Astrocyte (in vitro differentiated cells and primary cell): ENCODE measurements at places on chromosomes 4 and X.
A peak's percentile ranks its signal among the peaks of the same experiment; 100 is the strongest.

- no peak for DNase-seq
Measured at GRCh38 chrX:40082447-40083119, 15.2 kb downstream of the BCOR start.

DNA sequence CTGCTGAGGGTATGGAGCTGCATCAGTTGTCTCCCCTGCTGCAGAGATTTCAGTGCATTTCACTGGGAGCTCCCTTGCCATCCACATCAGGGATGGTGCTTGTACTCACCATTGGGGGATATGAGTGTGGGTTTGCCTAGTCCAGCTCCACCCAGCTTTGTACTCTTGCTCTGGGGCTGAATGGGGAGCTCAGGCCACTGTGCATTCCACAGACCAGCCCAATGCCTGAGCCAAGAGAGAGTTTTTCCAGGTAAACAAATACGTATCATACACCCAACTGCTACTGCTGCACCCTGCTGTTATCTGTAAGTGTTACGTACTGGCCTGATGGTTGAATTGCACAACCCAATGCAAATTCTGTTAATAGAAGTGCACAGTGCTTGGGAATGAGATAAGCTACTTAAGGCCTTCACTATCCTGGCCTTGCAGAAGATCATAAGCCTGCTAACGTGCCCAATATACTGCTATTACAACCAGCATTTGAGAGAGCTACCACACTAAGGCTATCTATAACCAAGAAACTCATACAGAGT lies 205.0 kb upstream of the DMD start:
- no peak for DNase-seq

DNA sequence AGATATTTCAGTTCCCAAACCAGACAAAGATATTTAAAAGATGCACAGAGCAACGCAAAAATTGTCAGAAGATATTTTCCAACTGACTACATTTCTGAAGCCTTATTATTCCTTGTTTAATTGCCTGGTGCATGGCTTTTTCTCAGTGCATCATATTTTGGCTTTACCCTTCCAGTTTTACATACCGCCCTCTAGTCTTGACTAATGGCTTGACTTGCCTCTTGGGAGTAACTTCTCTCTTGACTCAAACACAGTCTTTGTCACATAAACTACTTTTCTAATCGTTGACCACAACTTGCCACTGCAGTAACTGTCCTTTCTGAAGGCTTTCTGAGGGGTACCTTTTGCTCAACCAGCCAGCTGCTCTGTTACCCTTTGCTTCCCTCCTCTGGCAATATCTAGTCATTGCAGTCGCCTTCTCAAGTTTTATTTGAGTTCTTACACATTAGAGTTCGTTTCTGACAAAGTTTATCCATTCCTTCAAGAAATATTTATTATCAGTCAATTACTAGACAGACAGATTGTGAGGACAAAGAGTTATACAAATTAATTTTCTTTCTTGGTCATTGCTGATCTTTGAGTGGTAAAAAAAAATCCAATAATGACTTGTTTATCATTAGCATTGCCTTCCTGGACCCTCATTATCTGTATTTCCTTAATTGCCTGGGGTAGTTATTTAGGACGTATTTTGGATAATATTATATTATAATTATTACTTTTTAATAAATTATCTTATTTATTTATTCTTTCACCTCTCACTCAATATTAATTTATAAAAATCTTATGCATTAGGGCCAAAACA lies 506.9 kb upstream of the PCDH10 start:
- DNase-seq, result peak; percentile 39

- DNase-seq, result no peak
Measured at GRCh38 chrX:14504960-14505538, 24.3 kb upstream of the GLRA2 start.

DNA sequence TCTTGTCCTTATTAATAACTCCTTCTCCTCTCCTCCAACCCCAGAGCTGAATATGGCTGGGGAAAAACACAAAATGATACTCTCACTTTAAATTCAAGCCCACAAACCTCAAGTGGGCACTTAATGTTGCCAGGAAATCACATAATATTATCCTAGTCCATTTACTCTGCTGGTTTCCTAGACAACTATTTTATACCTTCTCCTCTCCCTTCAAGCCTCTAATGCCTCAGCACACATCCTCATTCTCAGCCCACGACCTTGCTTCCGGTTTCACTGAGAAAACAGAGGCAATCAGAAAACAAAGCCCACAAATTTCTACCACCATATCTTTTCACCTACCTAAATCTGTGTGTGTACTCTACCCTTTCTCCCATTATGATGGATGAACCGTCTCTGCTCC lies 12.1 kb upstream of the CLCN5 start:
- no peak for DNase-seq

DNA sequence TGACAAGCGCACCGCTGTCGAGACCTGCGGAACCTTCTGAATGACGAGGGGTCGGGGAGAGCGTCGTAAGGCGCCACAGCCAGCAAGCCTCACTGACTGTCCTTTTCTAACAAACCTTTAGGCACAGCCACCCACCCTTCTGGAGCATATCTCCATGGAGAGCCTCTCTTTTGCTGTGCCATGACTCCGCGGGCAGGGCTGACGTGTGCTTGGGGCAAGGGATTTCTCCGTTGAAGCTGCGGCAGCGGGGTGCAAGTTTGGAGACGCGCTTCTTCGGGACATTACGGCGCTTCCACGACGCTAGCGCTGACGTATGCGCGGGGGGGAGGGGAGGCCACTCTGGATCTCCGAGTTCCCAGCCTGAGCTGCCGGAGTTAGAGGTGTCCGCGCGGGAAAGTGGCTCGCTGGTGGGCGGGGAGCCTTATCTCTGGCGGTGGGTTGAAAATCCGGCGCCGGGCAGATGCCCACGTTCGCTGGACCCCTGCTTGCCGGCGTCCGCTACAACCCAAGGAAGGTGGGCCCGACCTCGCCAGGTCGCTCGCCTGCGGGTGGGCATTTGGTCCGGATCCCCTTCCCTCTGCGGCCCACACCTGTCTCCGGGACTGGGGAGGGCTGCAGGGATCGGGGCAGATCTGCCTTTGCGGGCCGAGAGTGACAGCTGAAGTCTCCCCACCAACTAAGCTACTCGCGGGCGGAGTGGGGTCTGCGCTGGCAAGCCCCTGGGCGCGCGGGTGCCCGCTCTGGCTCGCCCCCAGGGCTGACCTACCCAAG lies 543 bp upstream of the SLC10A7 start:
- DNase-seq, result peak; percentile 73

- no peak for DNase-seq
Measured at GRCh38 chr4:55730280-55730931, 89.2 kb upstream of the EXOC1L start.

DNA sequence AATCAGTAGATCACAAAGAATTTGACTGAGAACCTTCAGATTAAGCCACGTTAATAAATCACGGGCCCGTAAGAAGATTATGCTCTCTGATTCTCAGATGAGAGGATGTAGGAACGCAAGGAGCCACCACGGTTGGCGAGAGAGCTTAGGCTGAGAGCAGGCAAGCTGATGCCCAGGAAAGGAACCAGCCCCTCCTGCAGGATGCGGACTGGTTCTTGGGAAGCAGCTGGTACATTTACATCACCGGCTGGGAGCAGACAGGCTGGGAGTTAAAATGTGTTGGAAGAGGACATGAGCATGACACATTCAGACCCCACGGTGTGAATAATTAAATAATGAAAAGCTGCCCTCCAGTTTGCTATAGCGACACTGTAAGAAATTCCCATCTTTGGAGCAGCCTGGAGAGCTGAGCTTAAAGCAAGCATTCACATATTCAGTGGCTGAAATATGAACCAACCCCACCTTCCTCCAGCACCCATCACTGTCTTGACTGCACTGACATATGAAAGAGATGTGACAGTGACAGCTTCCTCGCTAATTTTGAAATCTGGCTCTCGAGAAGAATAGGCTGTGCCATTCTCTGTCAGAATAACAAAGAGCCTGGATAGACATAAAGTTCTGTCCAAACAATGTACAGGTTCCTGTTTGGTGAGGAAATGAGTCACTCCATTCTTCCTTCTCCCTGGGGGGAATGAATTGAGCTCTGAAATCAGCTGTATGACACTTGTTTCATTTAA lies 33.1 kb downstream of the LNX1 start:
- DNase-seq, result peak; percentile 59

DNA sequence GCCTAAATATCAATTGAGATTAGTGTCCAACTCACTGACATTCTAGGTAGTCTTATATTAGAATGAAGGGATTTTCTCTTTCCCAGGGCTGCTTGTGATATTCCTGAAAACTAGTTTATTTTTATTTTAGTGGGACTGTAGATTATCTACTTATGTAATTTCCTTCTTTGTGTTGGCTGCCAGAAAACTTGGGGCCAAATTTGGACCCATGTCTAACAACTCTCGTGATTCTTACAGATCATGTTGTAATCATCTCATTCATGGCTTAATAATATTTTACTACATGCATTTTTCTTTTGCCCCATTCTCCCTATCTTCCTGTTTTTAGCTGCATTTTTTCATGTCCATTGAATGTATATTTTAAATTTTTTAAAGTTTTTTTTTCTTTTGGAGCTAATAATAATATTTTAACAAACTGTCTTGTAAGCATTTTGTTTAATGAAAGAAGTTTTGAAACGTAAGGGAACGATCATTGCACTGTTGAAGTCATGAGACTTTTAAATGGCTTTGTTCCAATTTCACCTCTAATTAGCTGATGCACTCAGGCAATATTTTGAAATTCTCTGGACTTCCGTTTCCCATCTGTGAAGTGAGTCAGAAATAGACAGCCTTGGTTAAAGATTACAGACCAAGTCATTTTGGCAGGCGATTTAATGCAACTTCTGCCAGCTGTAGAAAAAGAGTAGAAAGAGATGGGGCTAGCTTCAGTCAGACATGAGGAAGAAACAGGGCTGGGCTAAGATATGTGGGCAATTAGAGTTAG lies 14.3 kb upstream of the TDO2 start:
- DNase-seq, result peak; percentile 93

DNA sequence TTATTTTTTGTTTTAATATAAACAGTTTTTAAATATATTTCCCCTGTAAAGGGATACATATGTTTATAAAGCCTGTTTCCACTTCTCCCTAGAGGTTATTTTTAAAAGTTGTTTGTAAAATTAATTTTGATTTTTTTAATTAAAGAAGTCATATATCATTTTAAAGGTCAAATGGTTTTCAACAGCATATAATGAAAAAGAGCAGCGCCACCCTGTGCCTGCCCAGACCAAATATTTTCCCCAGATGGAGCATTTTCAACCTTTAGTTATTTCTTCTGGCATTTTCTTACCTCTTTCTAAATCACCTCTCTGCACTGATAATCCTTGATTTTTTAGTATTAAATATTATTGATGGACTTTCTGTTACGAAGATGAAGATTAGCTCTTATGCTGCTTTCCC lies 21.0 kb downstream of the MSX1 start:
- DNase-seq, result no peak

DNA sequence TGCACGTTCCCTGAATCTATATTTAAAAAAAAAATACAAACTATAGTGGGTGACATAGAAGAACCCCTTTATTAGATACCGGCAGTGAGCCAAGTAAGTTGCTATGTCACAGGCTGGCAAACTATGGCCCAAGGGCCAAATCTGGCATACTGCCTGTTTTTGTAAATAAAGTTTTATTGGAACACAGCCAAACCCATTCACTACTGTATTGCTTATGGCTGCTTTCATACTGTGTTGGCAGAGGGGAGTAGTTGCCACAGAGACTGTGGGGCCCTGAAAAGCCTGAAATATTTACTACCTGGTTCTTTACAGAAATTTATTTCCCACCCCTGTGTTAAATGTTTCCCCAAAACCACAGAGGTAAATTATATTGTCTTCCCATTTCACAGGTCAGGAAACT lies 71.2 kb upstream of the EGFL6 start:
- DNase-seq, result no peak

GRCh38 chrX:14936561-14936960 lies 63.3 kb downstream of the MOSPD2 start:
- DNase-seq, result peak; percentile 73

GRCh38 chr4:61445374-61446063 lies 245.4 kb downstream of the ADGRL3 start:
- DNase-seq, result no peak

- DNase-seq, result no peak
Measured at GRCh38 chrX:153644356-153645125, 2.5 kb upstream of the DUSP9 start.

DNA sequence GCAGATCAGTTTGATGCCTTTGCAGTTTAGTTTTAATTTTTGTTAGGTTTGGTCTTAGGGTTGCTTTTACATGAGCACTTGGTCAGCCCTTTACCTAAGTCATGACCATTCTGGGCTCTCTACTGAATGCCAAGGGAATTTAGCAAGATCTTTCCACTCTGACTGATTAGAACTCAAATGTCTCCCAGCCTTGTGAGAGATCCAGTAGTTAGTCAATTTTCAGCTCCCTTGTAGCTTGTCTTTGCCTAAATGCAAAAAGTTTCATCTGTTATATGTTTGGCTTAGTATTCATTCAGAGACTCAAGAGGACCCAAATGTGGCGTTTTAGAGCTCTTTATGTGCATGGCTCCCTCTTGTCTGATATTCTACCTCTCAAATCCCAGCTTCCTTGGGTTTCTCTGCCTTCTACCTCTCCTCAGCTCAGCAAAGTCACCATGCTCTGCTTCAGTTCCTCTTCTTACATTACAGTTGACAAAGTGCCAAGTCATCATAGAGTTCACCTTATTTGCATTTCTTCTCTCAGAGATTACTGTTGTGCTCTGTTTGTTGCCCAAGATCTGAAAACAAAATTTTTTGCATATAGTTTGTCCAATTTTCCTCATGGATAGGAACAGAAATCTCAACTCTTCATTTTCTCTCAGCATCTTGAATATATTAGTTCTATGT lies 17.5 kb upstream of the JAKMIP1 start:
- DNase-seq, result no peak

GRCh38 chr4:98508829-98509598 lies 149.4 kb downstream of the TSPAN5 start:
- peak; percentile 44 for DNase-seq
